Calu3 (cell line): ENCODE measurements at places on chromosomes 13 and 19.

DNA sequence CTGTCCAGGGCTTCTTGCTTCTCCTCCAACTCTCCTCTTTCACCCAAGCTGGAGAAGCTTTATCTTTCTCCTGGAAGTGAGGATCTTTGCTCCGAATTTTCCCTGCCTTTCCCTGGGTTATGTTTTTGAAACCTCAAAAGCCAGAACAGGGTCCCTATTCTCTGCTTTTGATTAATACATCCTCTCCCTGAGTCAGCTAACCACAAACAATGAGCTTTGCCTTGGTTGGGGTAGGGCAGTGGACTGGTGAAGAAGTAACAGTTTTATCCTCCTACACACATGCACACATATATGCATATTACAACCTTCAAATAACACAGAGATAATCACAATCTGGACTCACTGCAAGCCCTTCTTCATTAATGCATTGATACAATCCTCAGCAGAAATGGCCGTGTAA, 44.6 kb downstream of the DLEU7 start:
- no peak for DNase-seq

DNA sequence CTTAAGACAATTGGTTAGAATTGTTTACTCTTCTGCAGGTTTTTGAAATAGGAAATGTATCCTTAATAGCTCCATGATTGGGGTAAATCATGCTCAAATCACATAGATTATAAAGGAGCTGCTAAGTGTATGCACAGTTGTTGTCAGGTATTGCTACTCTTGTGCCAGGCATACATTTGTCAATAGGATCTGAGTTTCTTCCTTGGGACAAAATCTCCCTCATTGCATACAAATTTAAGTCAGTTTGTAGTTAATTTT, 109.3 kb upstream of the MLNR start:
- DNase-seq: no peak

DNA sequence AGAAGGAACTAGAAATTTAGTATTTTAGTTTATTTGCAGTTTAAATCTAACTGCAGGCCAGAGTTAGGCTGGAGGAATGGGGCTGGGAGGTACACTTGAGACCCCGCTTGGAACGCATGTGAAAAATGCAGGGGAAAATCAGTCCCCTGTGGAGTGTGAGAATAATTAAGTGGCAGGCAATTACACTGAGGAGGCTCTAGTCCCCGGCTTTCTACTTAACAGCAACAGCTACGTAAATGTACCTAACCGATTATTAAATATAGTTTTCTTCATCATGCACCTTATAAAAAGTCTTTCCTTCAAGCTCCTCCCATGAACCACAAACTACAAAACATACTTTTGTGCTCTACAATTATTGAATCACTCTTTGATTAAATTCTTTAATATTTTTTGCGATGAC, 804 bp downstream of the ZNF708 start:
- no peak for DNase-seq

GRCh38 chr13:102237230-102237629, 164.6 kb downstream of the FGF14 start:
- no peak for DNase-seq

- peak; percentile 46 for DNase-seq
Observed at GRCh38 chr19:771332-771785, 20.4 kb downstream of the MISP start.

GRCh38 chr13:74966814-74967424, 515.0 kb downstream of the TBC1D4 start:
- DNase-seq: no peak

- DNase-seq: no peak
Observed at GRCh38 chr13:51093574-51093973, 17.5 kb downstream of the C13orf42 start.

DNA sequence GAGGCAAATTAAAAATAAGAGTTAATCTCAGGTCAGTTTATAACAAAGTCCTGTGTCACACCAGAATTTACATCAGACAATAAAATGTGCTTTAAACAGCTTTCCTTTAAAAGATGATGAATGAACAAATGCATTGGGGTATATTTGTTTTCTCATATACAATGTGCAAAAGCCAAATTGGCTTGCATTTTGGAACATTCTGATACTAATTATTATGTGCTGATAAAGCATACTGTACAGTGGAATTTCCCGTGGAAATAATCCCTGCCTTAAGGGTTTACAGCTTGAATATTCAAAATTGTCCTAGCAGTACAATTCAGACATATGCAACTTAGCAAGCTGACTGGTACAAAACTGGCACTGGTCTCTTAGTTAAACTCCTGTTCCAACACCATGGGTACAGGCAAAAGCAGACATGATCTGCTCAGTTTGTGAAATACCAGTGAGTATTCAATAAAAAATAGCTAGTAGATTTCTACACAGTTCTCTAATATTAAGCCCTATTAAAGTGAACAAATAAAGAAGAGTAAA, 373.4 kb downstream of the SLITRK1 start:
- DNase-seq: no peak

GRCh38 chr13:39930544-39931444, 275.3 kb downstream of the COG6 start:
- no peak for DNase-seq

GRCh38 chr13:31742097-31742734, 2.9 kb downstream of the RXFP2 start:
- peak; percentile 64 for DNase-seq

DNA sequence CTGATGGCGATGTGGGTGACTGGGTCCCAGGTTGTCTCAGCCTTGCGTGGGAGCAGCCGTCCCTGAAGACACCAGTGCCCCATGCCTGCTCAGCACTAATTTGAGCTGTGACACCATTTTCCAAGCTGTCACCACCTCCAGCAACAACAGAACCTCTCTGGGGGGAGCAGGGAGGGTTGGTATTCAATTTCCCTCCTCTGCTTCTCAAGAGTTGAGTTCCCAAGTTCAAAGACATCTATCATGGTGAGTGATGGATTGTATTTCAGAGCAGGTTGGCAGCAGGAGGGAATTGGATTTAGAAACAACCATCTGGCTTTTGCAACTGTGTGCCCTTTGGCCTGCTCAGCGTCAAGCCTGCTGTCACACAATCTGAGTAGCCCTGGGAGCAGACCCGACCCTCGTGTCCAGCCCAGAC, 46.9 kb upstream of the UQCRFS1 start:
- DNase-seq: no peak

GRCh38 chr13:98675837-98676236, 76.6 kb downstream of the SLC15A1 start:
- no peak for DNase-seq

- peak; percentile 65 for DNase-seq
Observed at GRCh38 chr19:43532571-43532961, 422 bp upstream of the ZNF575 start.

- no peak for DNase-seq
Observed at GRCh38 chr13:97411984-97412383, 22.0 kb upstream of the RAP2A start.

GRCh38 chr13:109454167-109454917, 332.0 kb downstream of the IRS2 start:
- no peak for DNase-seq

DNA sequence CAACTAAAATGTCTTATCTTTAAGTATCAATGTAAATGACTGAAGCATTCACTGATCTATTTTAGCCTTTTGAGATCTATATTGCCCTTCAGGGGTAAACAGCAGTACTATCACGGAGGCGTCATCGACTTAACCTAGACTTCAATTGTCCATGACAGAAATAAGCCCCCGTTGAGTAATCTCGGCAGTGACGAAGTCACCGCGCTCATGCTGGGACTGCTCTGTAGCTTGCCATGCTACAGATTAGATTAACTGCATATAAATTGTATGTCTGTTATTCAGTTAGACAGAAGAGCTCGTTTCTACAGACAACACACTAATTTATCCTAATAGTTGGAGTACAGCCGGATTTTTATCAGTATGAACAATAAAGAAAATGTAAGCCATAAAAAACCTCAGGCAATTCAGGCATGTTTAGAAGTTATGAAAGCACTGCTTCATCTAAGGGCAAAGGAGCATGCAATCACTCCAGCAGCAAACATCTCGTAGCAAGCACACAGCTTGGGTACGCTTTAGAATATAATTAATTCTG, 56.6 kb downstream of the TUBGCP3 start:
- no peak for DNase-seq

GRCh38 chr19:39558624-39559117, 18.7 kb upstream of the EID2 start:
- DNase-seq: no peak
